NCI-H69 (cell line): ENCODE measurements at places on chromosomes 3 and 15.

- no peak for DNase-seq
These were observed 26.9 kb downstream of the MAP1A start for GRCh38 chr15:43544266-43544665.

DNA sequence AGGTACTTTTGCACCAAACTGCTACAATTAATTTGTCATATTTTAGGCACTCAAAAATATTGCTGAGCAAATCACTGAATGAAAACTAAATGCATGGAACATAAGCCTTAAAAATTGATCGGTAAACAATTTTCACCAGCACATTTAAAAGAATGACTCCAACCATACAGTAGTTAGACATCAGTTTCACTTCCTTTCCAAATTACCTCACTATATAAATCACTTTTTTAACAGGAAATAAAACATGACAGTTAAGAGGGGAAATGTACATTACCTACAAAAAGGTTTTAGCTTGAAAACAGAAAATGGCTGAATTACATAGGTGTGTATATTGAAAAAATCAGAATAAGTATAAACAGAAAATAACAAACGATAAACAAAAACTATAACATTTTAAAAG lies 108.4 kb downstream of the SERPINI1 start:
- no peak for DNase-seq

- DNase-seq: peak; percentile 73
These were observed 338.0 kb downstream of the SHQ1 start for GRCh38 chr3:72510247-72510646.

GRCh38 chr3:87261925-87262324 lies 14.5 kb downstream of the POU1F1 start:
- no peak for DNase-seq

DNA sequence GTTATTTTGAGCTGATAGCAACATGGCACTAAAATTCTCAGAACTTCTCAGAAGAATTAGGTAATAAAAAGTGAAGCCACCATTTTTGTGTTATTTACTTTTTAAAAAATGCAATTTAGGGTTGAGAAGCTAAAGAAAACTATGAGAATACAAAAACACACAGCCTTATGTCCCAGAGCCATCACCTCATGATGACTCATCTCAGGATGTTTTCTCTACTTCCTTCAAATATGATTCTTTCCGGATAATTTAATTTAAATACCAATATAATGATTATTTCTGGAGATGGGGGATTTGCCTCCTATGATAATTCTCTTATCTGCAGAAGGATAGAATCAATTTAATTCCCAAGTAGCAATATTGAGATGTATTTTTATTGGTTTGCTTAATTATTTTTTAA lies 105.6 kb upstream of the BFSP2 start:
- peak; percentile 11 for DNase-seq

GRCh38 chr3:172918165-172918564 lies 167.6 kb downstream of the ECT2 start:
- DNase-seq: peak; percentile 89

DNA sequence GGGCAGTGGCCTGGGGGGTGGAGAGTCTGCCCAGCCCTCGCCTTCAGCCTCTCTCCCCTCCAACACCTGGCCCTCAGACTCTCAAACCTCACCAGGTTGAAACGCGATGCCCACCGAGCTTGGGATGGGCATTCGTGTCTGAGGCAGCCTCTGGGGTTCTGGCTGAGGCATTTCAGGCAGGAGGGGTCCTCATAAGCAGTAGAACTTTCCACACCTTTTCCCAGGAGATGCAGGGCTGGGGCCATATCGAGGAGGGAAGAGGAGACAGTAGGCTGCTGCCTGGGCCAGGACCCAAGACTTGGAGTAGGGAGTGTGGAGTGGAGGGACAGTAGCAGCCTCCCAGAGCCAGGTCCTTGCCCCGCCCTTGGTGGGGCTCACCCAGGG lies 24.6 kb downstream of the ACAA1 start:
- no peak for DNase-seq

GRCh38 chr15:66388043-66388363 lies 1.3 kb downstream of the MAP2K1 start:
- DNase-seq: no peak

- DNase-seq: no peak
These were observed 148.8 kb downstream of the SLC9A9 start for GRCh38 chr3:143699424-143699823.

DNA sequence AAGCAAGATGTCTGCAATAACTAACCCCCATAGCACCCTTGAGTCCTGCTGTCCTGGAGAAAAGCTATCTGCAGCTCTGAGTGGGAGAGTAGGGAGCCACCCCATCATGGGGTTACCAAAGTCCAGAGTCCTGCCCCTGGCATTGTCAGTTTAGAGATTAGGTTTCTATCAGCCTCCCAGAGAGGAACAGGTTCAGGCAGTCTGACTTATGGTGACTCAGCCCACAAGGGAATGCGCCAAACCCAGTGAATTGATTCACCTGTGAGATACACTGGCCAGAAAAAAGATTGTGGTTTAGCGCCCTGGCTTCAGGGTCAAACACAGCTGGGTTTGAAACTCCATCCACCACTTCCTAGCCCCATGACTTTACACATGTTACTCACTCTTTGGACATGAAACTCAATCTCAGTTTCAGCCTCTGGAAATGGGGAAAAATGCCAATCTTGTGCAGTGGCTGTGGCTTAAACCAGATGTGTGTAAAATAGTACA lies 263.6 kb upstream of the HES1 start:
- DNase-seq: peak; percentile 57

DNA sequence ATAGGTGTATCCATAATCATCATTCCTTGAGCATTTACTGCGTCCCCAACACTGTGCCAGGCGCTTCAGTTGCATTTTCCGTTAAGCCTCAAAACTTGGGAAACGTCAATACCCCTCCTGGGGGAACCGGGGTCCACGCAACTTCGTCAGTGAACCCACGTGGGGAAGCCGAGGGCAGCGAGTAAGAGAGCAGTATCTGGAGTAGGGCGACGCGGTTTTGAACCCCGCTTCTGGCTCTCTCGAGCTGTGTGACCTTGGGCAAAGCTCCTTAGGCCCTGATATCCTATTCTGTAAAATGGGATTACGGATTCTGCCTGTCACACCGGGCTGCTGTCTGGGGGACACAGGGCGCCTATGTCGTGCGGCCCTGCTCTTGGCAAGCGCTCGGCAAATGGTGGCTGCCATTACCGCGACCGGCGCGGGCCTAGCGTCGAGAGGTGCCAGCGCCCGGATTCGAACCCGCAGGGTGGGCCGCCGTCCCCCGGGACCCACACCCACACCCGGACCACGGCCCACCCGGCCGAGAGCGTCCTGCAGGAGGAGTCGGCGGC lies 590 bp downstream of the POLG start:
- DNase-seq: no peak
